Activated CD4-positive, alpha-beta T cell treated with anti-CD3 and anti-CD28 coated beads, Interleukin-2, amount 50 U/mL, for 48 hours (primary cell): ENCODE measurements at places on chromosomes 5 and 9.
A peak's percentile ranks its signal among the peaks of the same experiment; 100 is the strongest.

DNA sequence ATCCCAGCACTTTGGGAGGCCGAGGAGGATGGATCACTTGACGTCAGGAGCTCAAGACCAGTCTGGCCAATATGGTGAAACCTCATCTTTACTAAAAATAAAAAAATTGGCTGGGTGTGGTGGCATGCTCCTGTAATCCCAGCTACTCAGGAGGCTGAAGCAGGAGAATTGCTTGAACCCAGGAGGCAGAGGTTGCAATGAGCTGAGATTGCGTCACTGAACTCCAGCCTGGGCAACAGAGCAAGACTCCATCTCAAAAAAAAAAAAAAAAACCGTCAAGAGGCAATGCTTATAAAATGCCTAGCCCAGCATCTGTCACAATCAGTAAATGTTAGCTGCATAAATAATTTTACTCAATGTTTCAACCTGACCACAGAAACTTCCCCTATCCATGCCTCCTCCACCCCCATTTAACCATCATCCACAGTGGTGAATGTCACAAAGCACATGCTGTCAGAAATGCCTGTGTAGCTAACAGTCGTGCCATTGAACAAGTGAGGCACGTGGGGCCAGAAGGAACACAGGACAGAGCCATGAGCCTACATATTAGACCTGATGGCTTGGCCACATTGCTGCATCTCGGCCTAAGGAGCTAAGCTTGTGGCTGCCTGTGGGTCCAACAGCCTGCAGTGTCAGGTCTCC, 16.8 kb upstream of the TCOF1 start:
- no peak for DNase-seq

DNA sequence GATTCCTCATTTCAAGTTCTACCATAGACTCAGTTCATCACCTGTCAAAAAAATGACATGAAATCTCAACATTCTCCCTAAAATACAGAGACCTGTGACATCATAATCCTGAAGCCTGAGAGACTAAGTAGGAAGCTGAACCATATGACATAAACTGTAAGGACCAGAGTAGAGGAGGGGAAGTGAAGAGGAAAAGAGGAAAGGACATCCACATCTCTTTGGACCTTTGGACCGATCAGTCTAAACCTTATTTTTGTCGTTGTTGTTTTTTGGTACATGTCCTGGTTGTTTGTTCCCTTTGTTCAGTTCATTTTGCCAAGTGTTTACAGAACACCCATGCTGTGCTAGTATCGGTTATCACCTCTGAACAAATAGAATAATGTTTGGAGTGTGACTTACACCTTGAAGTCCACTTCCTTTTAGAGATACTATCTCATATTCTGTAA, 41.9 kb downstream of the LURAP1L start:
- no peak for DNase-seq

GRCh38 chr5:125199373-125199772, 452.9 kb upstream of the ZNF608 start:
- no peak for DNase-seq

GRCh38 chr9:95627802-95628201, 111.0 kb upstream of the PTCH1 start:
- DNase-seq, result no peak

GRCh38 chr9:4366591-4367330, 66.9 kb upstream of the GLIS3 start:
- DNase-seq, result peak; percentile 21

DNA sequence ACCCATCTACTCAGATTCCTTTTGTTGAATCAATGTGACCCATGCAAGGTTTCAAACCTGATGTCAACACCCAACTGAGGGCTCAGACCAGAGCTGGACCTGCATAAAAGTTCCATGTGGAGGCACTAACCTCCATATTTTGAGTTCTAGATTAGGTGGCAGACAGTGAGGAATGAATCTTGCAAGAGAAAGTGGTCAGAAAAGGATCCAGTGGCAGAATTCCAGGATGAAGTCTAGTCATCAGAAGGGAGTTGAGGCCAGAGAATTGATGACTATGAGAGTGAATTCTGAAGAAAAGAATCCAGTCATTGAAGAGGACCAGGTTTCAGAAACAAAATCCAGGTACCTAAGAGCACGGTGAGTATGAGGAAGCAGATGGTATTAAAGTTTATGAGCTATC, 205.1 kb upstream of the RGMB start:
- no peak for DNase-seq

- DNase-seq, result no peak
Measured at GRCh38 chr5:77431286-77431685, 60.8 kb downstream of the WDR41 start.

DNA sequence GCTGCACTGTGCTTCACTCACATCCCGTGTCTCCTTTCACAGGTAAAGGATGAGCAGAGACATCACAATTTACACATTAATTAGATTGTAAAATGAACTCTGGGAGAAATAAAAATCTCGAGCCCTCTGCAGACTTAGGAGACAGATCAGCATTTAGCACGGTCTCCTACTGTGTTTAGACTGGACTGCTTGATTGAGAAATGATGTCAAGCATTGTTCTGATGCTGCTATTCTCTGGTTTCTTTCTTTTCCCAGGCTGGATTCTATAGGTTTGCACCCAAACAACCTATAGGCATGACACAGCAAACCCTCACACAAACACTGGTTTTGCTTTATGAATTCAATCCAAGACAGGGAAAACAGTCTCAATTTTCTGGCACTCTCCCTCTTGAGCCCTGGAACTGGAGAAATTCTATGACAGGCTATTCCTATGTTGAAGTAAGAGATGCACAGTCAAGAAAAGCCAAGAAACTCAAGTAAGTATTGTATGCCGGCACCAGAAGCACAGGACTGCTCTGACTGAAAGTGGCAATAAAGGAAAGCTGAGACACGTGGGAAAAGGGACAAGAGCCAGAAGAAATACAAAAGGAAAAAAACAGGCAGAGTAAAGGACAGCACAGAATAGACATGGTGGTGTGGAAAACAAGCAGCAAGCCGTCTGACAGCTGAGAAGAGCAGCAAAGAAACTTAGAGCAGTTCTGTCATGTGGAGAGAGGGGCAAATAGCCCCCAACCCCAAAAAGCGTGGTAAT, 24.8 kb upstream of the ERAP2 start:
- DNase-seq, result no peak

DNA sequence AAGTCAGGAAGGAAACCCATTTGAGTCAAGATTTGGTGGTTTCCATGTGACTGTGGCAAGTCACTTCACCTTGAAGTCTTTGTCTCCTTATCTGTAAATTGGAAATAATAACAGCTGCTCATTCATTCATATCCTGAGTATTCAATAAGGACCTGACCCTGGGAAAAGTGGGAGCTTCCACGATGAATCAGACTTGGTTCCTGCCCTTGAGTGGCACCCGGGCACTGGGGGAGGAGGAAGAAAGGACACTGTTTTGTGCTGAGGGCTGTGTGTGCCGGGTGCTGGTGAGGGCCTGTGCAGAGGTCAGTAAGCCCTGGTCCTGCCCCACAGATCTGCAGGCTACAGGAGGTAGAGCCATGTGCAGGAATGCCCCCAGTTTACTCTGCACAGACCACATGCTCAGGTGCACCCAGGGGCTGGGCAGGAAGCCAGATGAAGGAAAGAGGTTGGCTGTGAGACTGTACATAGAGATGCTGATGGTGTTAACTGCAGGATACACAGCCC, 6.8 kb downstream of the NDST1 start:
- DNase-seq, result no peak

DNA sequence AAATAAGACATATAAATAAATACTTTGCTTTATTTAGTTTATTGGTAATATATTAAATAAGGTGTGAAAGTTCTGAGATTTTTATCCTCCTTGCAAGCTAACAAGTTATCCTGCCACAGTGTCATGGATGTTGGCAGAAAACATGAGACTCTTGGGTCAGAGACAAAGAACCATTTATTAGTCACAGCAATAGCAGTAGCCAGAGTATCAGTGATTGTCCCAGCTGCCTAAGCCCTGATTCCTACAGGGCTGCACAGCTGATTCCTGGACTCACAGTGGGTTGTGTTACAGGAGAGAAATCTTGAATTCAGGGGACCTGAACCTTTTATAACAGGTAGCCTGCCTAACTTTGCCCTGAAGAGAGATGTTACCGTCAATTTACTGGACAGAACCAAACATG, 304.5 kb upstream of the ZNF608 start:
- no peak for DNase-seq

DNA sequence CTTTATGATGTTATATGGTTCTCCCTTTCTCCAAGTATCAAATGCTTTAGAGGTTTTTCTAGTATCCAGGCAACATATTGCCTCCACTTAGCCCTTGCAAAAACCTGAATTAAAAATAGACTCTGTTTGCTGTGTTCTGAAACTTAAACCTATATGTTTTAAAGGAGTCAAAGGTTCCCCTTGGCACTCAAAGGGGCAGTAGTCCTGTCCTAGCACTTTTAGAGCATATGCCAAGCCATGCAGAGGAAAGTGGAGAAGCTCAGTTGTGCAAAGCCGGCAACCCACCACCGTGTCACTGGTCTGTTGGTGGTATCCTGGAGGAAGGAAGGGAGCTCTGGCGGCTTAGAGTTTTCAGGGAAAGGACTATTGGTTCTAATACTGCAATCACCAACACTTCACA, 154.3 kb downstream of the PIP5K1B start:
- no peak for DNase-seq
